ENCODE measurements at places on chromosomes 7 and 10. TPM values are rescaled to one million over a fixed set of nuclear protein-coding genes. Genes with fewer than 3 reads are reported as not detected.

DNA sequence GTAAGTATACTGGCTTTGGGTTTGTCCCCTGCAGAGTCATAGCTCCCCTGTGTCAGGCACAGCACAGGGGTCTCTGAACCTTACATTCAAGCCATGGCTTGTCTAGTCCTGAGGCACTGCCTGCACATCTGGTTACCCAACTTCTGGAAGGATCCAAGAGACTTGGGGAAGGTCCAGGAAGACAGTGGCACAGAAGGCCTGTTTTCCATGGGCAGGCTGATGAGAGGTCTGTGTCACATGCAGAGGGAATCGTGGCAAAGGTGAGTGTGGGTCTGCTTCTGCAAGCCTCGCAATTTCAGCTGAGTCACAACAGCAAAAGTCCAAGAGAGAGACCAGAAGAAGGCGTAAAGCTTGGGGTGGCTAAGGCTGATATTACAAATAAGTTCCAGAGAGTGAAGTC is 28.4 kb upstream of the BMPR1A start:
- no peak for DNase-seq

DNA sequence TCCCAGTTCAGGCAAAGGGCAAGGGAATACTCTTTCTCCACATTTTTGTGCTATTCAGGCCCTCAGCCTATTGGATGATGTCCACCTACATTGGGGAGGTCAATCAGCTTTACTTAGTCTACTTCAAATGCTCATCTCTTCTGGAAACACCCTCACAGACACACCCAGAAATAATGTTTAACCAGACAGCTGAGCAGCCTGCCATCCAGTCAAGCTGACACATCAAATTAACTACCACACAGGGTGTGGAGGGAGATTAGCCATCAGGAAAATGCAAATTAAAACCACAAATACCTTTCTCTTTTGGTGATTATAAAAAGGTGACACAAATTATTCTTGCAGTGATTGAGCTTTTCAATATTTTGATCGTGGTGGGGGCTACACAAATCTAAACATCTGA is 74.7 kb upstream of the FZD8 start:
- DNase-seq: no peak

HOXA4 gene
- total RNA-seq: 0.17 TPM

DNA sequence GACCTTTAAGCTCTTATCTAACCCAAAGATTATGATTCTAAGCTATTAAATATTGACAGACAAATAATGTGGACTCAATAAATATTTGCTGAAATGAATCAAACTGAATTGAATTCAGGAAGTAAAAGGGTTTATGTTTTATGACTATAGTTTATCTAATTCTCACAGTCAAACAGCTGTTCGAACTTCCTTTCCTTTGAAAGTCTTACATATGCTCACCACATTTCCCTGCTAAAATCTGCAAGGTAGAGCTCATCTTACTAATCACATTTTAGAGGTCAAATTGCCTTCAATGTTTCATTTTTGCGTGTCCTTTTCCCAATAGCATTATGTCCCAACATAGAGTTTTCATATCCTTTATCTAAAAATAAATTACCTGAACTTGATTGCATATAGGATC is 154.9 kb upstream of the PPP1R3A start:
- no peak for DNase-seq

MINDY3 gene
- 23.4 TPM for total RNA-seq

DNA sequence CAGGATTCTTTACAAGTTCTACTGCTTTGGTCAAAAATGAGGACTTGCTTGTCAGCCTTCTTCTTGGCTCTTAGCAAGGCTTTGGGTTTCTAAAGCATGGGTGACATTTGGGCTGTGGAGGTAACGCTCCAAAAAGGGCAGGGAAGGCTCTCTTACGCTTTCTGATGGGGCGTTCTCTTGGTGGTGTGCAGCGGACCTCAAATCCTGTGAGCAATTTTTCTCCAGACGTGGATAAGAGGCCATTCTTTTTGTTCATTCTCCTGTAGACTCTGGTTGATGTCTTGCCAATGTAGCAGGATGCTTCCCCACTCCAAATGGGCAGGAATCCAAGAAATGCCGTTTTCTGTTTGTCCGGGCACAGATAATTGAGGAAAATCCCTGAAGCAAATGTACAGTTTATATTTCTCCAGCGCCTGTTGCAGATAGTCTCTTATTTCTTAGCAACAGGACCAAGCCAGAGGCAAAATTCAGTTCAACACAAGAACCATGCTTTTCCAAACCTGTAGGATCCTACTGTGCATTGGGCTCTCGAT is 138.4 kb upstream of the NFE2L3 start:
- no peak for DNase-seq

- no peak for DNase-seq
These were observed 948 bp downstream of the ZNF485 start for GRCh38 chr10:43607199-43607573.

- DNase-seq: no peak
These were observed 142.8 kb downstream of the ADK start for GRCh38 chr10:74293686-74294371.

- no peak for DNase-seq
These were observed 34.8 kb downstream of the HIF1AN start for GRCh38 chr10:100570506-100570905.

All from activated B cell treated with CpG ODN at 0.5 μM for 24 hours (primary cell).